Stimulated activated CD8-positive, alpha-beta memory T cell treated with anti-CD3 and anti-CD28 coated beads, Interleukin-4, amount 100 ng/mL, for 48 hours (primary cell): ENCODE measurements at places on chromosomes 16 and 17.

DNA sequence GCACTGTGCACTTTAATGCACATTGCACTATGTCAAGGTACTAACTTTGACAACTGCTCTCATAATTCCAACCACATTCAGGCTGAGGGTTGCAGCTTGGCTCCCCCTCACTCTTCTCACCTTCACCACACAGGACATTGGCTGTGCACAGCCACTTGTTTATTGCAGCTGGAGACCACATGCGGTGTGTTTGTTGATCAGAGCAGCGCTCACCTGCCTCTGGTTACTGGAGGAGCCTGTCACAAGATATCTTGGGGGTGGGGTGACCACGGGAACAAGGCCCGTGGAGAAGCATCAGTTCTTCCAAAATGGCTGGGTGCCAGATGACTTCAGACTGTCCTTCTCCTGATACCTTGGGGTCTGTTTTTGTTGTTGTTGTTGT is 10.6 kb upstream of the CCL5 start:
- DNase-seq: peak; percentile 57

DNA sequence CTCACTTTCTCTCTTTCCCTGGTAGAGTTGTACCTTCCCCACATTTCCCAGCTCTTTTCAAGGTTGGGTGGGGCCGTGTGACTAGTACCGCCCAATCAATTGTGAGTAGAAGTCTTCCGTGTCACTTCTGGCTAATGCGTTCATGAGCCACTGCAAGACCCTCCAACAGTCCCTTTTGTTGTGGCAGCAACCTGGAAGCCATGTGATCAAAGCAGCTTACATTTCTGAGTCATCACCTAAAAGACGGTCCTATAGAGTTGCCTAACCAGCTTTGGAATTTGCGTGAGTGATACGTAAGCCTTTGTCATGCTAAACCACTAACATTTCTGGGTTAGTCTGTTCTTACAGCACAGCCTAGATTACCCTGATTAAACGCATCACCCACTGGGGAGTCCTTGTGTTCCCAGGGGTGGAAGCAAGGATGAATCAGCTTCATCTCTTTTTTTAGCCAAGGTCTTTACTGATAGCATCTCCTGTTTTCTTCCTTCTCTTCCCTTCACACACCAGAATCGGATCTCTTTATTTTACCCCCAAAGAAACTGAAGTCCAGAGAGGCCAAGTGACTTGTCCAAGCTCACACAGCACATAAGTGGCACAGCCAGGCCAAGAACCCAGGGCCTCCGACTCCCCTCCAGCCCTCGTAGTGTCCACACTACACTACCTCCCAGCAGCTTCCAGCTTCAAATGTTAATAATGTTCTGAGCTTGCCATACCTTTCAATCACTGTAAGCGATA is 366.3 kb upstream of the XYLT1 start:
- DNase-seq: no peak

GRCh38 chr17:77807051-77807745 is 151.3 kb upstream of the TNRC6C start:
- no peak for DNase-seq

- DNase-seq: no peak
Measured at GRCh38 chr17:41415833-41416335, 8.5 kb downstream of the KRT37 start.

- peak; percentile 95 for DNase-seq
Measured at GRCh38 chr17:1122533-1123392, 57.0 kb downstream of the ABR start.

DNA sequence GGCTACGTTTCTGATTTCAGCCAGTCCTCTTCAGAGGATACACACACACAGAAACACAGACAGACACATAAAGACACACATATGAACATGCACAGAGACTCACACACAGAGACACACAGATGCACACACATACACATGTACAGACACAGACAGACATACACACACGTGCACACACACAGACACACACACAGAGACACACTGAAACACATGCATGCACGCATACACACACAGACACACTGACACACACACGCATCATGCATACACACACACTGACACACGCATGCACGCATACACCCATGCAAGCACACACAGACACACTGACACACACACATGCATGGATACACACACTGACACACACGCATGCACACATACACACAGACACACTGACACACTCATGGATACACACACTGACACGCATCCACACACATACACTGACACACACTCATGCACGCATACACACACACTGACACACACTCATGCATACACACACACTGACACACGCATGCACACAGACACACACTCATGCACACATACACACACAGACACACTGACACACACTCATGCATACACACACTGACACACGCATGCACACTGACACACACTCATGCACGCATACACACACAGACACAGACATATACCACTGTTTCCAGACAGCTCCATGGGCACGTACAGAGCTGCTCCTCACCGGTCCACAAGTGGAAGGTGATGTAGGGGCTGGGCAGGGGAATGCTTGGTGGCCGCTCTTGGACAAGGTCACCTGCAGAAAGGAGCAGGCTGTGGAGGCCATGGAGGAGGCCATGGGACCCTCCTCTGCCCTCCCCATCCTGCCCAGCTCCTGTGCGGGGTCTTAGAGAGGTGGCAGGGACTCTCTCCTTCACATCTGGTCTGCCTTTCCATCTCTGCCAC is 30.1 kb upstream of the MFSD6L start:
- DNase-seq: no peak

DNA sequence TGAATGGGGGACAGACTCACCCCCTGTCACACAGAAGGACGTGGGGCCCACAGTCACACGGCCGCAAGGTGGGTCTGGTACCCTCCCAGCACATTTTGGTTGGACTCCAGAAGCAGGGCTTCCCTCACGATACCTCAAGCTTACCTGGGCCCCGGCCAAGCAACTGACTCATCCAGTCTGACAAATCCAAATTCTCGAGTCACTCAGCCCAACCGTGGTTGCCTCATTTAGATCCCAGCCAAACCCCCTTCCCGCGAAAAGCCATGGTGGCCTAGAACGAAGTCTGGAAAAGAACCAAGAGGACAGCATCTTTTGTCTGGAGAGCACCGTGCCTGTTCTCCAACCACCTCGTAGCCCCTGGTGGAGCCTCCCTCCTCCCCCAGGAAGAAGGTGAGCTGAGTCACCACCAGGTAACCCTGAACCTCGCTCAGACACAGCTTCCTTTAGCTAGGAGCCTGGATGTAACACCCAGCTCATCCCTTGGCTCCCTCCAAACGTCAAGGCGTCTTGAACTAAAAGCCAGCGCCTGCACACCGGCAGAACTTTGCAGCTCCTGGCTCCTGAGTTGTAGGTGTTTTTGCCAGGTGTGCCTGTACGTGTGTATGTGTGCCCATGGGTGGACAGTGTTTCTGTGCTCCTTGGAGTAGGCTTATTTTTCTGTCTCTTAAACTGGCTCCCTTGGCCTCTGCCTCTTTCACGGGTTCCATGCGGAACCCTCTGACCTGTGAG is 78.9 kb downstream of the CMIP start:
- peak; percentile 36 for DNase-seq

DNA sequence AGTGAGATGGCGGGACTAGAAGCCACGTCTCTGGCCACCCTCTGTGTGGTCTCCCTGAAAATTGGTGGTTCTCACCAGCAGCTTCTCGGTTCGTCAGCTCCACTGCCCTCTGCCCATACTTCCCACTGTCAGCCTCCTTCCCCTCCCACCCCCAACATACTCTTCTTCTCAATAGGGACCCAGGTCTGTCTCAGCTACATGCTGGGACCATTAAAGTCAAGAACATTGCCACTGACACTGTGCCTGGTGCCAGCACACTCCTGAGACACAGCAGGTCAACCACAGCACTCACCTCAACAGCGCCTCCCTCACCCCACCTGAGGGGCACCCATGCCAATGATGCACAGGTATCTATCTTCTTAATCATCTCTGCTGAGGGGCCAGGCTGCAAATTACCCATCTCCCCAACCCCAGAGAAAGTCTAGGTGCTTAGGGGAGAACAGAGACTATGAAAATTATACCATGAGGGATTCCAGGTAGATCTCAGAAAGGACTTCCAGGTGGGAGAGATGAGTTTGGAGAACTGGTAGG is 1.3 kb downstream of the PLXDC1 start:
- DNase-seq: no peak

DNA sequence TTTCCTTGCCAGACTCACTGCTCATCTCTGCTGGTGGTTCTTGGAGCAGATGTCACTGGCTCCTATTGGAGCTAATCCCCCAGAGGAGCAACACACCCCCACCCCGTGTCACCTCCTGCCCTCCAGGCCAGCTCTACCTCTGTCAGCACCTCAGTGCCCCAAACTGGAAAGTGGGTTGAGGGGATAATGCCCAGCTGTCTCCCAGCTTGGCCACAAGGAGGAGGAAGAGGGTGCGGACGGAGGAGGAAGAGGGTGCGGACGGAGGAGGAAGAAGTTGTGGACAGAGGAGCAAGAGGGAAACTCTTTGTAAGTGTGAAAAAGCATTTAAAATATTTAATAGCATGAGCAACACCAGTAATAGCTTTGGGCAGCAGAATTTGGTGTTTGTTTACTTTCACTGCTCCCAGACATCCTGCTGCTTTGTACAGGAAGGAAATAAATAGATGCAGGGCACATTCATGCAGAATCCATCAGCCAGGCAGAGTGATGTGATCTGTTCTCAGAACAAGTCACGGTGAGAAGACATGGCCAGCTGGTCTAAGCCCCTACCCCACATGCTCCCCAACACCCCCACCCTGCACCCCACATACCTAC is 82.5 kb downstream of the C17orf67 start:
- no peak for DNase-seq

- no peak for DNase-seq
Measured at GRCh38 chr17:19387921-19388521, 1.0 kb upstream of the MFAP4 start.

DNA sequence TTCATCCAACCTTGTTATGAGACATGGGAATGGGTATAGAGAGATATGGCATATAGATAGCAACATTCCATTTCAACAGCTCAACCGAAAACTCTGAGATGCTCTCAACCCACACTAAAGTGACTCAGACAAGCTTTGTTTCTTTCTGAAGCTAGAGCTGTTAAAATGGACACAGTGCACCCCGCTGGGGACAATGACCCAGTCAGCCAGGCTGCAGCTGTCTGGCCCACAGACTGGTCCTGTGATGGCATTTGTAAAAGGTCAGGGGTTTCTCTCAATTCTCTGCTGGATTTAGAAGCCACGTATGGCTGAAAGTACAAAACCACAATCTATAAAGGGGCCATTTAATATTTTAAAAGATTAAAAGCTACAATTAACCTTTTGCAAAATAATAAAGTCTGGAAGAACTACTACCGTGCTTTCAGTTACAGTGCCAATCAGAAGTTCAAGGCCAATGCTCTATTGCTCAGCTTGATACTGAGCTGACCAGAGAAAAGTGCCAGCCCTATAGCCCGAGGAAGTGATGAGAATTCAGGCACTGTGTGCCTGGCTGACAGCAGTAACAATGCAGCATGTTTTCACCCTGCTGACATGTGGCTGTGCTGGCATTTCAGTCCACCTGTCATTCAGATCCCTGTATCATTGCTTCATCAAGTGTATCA is 60.2 kb downstream of the TEX2 start:
- DNase-seq: no peak

GRCh38 chr16:22886927-22887326 is 73.0 kb downstream of the HS3ST2 start:
- no peak for DNase-seq

- DNase-seq: peak; percentile 43
Measured at GRCh38 chr17:28982131-28982793, 23.6 kb downstream of the SEZ6 start.

- DNase-seq: no peak
Measured at GRCh38 chr16:67255553-67256221, 6.9 kb downstream of the SLC9A5 start.

DNA sequence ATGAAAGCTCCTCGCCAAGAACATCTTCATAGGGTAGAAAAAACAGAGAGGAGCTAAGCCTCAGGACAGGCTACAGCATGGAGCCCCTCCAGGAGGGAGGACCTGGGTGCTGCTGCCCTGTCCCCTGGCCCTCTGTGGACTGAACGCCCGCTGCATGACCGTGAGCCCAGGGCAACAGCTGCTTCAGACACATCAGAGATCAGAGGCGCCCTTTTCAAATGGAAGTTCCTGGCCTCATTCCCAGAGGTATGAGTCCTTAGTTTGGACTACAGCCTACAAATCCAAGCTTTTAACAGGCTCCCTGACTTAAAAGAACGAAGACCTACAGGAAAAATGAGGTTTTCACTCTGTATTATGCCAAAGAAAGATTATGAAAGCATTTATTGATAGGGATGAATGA is 48.5 kb downstream of the ZNF18 start:
- no peak for DNase-seq

- no peak for DNase-seq
Measured at GRCh38 chr17:47252209-47252608, 1.4 kb upstream of the ITGB3 start.

DNA sequence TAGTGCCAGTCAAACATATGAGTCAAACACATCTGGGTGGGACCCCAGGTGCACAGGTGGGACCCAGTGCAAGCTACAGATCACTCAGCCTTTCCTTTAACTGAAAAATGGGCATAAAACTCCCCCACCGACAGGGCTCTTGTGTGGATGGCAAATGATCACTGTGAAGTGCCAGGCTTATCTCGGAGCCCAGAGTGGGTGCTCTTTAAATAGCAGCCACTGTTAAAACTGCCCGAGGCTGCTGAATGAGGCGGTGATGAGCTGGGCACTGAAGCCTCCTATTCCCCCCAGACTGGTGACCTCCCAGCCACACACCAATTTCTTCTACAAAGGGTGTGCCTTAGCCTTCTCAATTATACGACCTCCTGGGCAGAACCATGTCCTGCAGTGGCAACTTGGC is 433.8 kb downstream of the SLC39A11 start:
- no peak for DNase-seq

- DNase-seq: no peak
Measured at GRCh38 chr17:34364751-34365150, 1.7 kb upstream of the CCL1 start.

DNA sequence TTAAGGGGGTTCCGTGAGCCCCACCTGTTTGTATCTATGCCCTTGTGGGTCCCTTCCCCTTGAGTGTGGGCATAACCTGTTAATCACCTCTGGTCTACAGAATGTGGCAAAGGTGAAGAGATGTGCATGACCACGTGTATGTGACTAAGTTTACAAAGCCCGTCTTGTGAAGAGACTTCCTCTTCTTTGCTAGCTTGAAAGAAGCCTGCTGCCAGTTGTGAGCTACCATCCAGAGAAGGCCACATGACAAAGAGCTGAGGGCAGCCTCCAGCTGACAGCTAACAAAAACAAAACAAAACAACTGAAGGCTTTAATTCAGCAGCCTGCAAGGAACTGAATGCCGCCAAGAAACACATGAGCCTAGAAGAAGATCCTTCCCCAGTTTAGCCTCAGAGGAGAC is 112.0 kb downstream of the AXIN2 start:
- DNase-seq: no peak

DNA sequence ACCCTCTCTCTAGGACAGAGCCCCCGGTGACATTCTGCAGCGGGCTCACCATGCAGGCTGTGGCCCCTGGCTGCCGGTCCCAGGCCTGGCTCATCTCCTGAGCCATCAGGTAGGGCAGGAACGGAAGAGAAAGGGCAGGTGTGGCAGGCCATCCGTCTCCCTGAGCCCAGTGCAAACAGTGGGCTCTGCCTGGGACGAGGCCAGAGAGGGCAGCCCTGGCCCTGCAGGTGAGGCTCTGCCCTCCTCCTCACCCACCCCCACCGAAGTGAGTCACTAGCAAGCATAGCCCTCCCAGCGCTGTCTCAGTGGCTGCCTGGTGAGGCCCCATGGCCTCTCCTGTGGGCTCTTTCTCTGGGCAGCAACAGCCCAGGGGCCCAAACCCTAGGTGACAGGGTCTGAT is 14.5 kb downstream of the OTOP3 start:
- no peak for DNase-seq

GRCh38 chr17:64503821-64504768 is 2.0 kb downstream of the DDX5 start:
- no peak for DNase-seq

GRCh38 chr16:22933173-22933572 is 119.2 kb downstream of the HS3ST2 start:
- DNase-seq: no peak
